Osteocyte (in vitro differentiated cells): ENCODE measurements at places on chromosomes 7 and 10.

DNA sequence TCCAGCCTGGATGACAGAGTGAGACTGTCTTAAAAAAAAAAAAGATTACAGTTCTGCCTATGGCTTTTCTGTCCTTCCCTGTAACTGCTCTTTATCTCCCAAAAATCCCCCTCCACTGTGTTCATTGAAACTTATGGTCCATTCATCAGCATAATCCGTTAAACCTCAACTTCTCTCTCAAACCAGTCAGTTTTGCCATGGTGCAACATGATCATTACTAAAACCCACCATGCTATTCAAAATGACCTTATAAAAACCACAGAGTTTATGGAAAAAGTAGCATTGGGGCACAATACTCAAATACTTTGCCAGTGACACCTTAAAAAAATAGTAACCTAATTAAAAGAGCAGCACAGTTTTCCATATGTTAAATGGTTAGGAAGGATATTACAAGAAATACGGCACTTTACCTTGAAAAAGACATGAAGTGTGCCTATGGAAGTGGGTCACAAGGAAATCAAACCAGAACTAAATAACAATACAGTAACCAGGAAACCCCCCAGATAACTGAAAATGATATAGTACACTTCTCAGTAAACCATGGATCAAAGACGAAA, 74.0 kb upstream of the ST8SIA6 start:
- peaks cover 31% of the 10 kb centered on the region for H3K4me1 ChIP-seq
- no peak overlapping the region for H3K4me3 ChIP-seq
- H3K36me3 ChIP-seq = no peaks in the 10 kb centered on the region
- no peak for DNase-seq
- H3K27me3 ChIP-seq = no peaks in the 10 kb centered on the region

DNA sequence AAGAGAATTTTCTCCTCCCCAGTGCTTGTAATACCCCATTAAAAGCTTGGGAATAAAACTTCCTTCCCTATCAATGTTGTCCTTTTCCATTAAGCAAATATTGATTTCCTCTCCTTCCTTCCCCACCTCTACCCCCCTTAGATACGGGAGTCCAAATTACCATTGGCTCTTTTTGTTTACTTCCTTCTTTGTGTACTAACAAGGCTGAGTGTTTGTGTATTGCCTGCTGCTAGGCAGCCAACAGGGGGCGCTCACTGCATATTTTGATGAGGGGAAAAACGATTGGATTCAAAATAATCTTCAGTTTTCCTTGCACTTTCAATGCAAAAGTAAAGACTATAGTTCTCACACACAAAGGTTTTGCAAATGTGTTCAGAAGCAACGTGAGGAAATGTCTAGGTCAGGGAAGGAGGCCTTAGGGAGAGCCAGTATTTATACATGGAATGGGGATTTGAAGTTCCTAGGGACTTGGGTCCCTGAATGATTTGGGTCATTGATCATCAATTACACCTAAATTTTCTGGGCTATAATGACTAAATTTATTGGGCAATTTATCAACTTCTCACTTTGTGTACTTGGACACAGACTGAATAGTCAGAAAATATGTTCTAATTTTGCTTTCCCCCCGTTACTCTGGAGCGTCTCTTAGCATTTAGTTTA, 23.6 kb upstream of the VPS41 start:
- no peaks in the 10 kb centered on the region for H3K27me3 ChIP-seq
- peaks cover 3% of the 10 kb centered on the region for H3K4me1 ChIP-seq
- no peak overlapping the region for H3K4me3 ChIP-seq
- H3K36me3 ChIP-seq = no peaks in the 10 kb centered on the region
- DNase-seq = peak; percentile 87

DNA sequence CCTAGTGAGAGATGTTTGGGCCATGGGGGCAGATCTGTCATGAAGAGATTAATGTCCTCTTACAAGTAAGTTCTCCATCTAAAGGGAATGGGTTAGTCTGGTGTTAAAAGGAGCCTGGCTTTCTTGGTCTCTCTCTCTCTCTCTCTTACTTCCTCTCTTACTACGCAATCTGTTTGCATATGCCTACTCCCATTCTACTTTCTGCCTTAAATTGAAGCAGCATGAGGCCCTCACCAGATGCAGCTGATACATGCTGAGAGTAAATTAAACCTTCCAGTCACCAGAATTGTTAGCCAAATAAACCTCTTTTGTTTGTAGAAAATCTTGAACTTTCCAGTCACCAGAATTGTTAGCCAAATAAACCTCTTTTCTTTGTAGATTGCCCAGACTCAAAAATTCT, 884.1 kb downstream of the NRG3 start:
- H3K36me3 ChIP-seq = no peaks in the 10 kb centered on the region
- no peak overlapping the region for H3K4me3 ChIP-seq
- H3K27ac ChIP-seq = no peak overlapping the region
- no peak for DNase-seq
- H3K27me3 ChIP-seq = no peaks in the 10 kb centered on the region

DNA sequence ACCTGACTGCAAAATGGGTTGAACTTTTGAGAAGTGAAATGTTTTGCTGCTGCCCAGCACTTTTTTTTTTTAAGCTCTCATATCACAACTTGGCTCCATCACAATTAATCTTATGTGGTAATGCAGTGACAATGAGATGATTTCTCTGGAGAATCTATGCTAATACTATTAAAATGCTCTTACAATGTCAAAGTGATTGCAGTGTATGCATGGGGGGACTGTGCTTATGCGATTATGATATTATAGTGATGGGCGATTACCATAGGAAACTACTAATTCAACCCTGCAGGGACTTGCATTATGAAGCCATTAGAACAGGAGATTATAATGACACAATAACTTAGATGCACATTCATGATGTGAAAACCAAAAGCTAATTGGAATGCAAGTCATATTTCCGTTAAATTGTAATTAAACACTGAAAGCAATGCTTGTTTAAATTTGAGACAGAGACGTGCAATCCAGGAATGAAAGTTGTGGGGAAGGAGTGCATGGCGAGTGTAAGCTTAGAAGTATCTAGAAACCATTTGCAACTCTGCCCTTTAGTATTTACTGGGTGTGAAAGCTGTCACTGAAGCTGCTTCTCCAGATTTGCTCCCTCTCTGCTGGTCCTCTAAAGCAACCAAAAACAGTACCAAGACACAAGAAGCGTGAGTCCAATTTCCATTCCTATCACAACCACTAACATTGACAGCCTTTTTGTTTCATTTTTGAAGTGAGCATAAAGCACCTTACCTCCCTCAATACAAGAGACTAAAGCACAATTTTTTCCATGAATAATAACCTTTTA, 21.6 kb downstream of the PTER start:
- H3K4me3 ChIP-seq = no peak overlapping the region
- DNase-seq = no peak
- no peak overlapping the region for H3K27ac ChIP-seq
- no peaks in the 10 kb centered on the region for H3K36me3 ChIP-seq
- H3K27me3 ChIP-seq = no peaks in the 10 kb centered on the region

DNA sequence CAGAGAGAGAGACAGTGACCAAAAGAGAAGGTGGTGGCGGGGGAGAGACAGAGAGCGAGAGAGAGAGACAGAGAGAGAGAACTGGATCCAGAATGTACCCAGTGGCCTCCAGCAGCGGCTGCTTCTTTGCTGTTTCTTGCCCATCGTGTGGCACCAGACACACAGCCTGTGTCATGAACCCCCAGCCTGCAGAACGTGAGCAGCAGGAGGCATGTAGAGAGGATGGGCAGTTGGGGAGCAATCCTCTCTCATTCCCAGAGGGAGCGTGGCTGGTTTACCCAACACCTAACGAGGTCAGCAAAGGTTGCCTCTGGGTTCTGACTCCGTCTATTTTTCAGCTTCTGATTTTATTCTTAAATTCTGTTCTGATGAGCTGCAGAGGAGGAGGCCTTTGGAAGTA, 168.1 kb downstream of the ADARB2 start:
- peaks cover 3% of the 10 kb centered on the region for H3K36me3 ChIP-seq
- no peak overlapping the region for H3K27ac ChIP-seq
- peaks cover 3% of the 10 kb centered on the region for H3K4me1 ChIP-seq
- peaks cover 23% of the 10 kb centered on the region for H3K27me3 ChIP-seq

DNA sequence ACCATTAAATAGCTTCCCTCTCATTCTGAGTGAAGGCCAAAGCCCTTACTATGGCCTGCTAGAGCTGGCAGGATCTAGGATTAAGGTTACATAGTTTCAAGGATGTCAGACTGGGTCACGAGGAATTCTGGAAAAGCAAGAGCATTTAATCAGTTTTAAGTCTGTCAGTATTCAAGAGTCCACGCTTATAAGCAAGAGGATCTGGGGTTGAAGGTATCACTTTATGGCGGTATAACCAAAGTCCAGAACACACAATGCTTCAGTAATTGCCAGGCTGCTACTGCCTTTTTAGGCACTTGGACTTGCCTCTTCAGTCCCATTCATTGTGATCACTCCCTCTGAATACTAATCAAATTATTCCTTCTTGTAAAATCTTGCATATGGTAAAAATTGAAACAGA, 101.0 kb downstream of the HBP1 start:
- H3K27ac ChIP-seq = no peak overlapping the region
- no peak overlapping the region for H3K4me3 ChIP-seq
- peaks cover 11% of the 10 kb centered on the region for H3K36me3 ChIP-seq
- no peak for DNase-seq

- H3K36me3 ChIP-seq = peaks cover 32% of the 10 kb centered on the region
- H3K4me3 ChIP-seq = no peak overlapping the region
- H3K4me1 ChIP-seq = peaks cover 2% of the 10 kb centered on the region
- DNase-seq = no peak
- H3K27me3 ChIP-seq = no peaks in the 10 kb centered on the region
- H3K27ac ChIP-seq = no peak overlapping the region
Observed at GRCh38 chr7:135204341-135204749, 7.0 kb downstream of the WDR91 start.

- H3K4me3 ChIP-seq = no peak overlapping the region
Observed at GRCh38 chr7:25669281-25669781, 441.0 kb upstream of the NPVF start.

DNA sequence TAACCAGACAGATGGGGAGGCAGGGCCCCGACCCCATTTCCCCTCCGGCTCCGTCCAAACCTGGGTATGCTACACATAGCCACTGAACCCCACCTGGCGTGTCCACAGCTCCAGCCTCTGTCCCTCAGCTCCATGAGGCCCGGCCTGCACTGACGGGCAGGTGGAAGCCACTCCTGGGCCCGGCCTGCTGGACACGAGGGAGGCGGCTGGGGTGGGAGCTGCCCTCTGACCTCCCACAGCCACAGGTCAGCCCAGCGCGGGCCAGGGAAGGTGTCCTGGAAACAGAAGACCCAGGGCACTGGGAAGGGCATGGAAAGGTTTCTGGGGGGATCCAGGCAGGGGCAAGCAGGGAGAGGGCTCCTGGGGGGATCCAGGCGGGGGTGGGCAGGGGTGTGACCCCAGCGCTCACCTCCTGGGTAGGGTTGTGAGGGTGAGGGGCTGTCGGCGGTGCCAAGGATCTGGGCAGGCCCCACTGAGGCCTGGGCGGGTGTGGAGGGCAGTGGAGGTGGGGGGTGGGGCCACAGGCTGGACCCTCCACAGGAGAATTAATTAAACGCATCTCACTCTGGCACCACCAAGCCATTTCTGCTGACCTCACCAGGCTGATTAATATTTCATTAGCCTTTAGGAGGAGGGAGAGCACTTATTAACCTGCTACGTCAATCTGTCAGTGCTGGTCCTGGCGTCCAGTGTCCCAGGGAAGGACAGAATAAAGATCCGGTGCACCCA, 108.9 kb downstream of the UNCX start:
- DNase-seq = no peak
- no peaks in the 10 kb centered on the region for H3K4me1 ChIP-seq
- H3K27ac ChIP-seq = no peak overlapping the region
- no peak overlapping the region for H3K4me3 ChIP-seq
- peaks cover 12% of the 10 kb centered on the region for H3K27me3 ChIP-seq
